Breast epithelium (tissue), 4 donors: ENCODE measurements at places on chromosomes 6 and 20.

GRCh38 chr6:136070815-136071214 is 179.3 kb downstream of the MTFR2 start:
- no peaks in the 10 kb centered on the region for H3K27me3 ChIP-seq
- no peaks in the 10 kb centered on the region for H3K4me1 ChIP-seq
- no peak overlapping the region for H3K27ac ChIP-seq
- H3K4me3 ChIP-seq = no peak overlapping the region

DNA sequence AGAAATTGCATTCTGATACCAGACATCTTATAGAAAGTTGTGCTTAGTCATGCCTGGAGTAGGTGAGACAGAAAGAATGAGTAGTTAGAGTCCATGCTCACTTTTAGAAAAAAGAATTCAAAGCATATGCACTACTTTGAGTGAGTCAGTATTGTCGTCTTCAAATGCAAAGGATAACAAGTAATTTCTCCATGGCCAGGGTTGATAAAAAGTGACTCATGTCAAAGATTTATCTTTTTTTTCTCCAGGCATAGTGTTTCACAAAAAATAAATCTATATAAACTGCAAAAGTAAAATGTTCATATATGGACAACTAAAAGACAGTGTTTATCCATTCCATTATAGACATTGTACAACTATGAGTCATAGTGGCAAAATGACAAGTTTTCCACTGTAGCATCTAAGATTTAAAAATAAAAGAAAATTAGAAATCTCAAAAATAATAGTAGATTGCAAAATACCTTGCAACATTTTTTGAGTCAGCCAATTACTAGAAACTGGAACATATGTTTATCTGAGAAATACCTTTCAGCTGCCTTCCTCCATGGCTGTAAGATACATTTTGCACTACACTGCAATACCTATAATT is 329.6 kb downstream of the GRIK2 start:
- H3K27me3 ChIP-seq = no peaks in the 10 kb centered on the region
- DNase-seq = no peak
- H3K4me1 ChIP-seq = no peaks in the 10 kb centered on the region
- H3K4me3 ChIP-seq = no peak overlapping the region
- no peak overlapping the region for H3K27ac ChIP-seq

- H3K4me3 ChIP-seq = no peak overlapping the region
- no peaks in the 10 kb centered on the region for H3K4me1 ChIP-seq
- no peak overlapping the region for H3K27ac ChIP-seq
- H3K36me3 ChIP-seq = no peaks in the 10 kb centered on the region
- no peak for DNase-seq
- no peaks in the 10 kb centered on the region for H3K27me3 ChIP-seq
Measured at GRCh38 chr6:154878871-154879491, 116.1 kb upstream of the TIAM2 start.

- no peaks in the 10 kb centered on the region for H3K4me1 ChIP-seq
- no peaks in the 10 kb centered on the region for H3K36me3 ChIP-seq
- no peak for DNase-seq
- H3K27ac ChIP-seq = no peak overlapping the region
Measured at GRCh38 chr6:126812651-126813050, 305.8 kb upstream of the RSPO3 start.

DNA sequence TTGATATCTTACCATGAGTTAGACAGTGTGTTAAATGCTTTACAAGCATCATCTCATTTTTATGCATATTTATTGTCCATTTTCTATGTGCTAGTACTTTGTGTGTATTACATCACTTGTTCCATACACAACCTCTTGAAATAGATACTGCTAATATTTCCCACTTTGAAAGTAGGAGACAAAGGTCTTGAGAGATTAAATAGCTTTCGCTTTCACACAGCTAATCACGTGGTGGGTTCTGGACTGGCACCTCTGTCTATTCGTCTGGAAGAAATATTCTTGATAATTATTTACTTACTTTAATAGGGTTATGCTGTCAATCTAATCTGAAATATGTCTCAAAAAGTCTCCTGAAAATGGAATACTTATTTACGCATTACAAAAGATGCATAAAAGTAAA is 30.2 kb downstream of the EPHA7 start:
- DNase-seq = no peak
- no peaks in the 10 kb centered on the region for H3K36me3 ChIP-seq
- H3K4me3 ChIP-seq = no peak overlapping the region
- H3K27me3 ChIP-seq = no peaks in the 10 kb centered on the region
- H3K27ac ChIP-seq = no peak overlapping the region

- no peaks in the 10 kb centered on the region for H3K27me3 ChIP-seq
- H3K4me3 ChIP-seq = no peak overlapping the region
- no peak for DNase-seq
- peaks cover 11% of the 10 kb centered on the region for H3K36me3 ChIP-seq
- no peak overlapping the region for H3K27ac ChIP-seq
Measured at GRCh38 chr20:32158351-32158750, 48.8 kb downstream of the TM9SF4 start.

DNA sequence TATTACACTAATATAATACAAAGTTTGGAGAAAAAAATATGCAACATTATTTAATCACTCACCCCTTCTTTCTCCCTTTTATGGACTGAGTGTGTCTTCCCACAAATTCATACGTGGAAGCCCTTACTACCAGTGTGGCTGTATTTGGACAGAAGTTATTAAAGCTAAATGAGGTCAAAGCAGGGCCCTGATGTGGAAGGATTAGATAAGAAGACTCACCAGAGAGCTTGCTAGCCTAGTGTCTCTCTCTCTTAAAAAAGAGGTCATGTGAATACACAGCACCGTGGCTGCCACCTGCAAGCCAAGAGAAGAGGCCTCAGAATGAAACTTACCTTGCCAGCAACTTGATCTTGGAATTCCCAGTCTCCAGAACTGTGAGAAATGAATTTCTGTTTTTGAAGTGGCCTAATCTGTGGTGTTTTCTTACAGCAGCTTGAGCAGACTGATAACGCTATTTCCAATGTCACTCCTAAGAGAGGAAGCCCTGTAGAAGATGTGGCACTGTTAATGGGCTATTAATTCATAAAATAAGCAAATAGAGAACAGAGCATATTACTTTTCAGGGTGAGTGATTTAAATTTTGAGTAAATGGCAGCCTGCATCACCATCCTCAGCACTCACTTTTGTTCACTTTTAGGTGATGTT is 233.4 kb downstream of the TBC1D7 start:
- H3K36me3 ChIP-seq = no peaks in the 10 kb centered on the region
- H3K4me1 ChIP-seq = no peaks in the 10 kb centered on the region
- DNase-seq = no peak
- no peak overlapping the region for H3K4me3 ChIP-seq
- H3K27ac ChIP-seq = no peak overlapping the region

GRCh38 chr20:51381557-51381956 is 161.0 kb downstream of the NFATC2 start:
- no peaks in the 10 kb centered on the region for H3K27me3 ChIP-seq
- DNase-seq = no peak
- no peaks in the 10 kb centered on the region for H3K36me3 ChIP-seq
- H3K4me3 ChIP-seq = no peak overlapping the region
- H3K27ac ChIP-seq = no peak overlapping the region
- no peaks in the 10 kb centered on the region for H3K4me1 ChIP-seq

DNA sequence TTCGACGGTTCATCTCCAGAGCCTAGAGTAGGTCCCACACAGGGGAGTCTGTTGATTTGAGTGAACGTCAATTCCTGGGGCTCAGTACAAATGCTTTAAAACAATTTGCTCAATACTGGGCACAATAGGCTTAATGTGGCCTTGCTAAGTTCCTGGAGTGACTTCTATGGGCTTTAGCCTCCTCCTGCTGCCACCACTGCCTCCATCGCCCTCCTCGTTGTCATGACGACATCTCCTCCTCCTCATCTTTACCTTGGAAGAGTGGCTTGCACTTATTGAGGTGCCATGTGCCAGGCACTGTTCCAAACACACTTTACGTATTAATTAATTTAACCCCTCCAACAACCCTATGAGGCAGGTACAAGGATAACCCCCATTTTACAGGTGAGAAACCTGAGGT is 11.8 kb upstream of the ZMYND8 start:
- no peaks in the 10 kb centered on the region for H3K36me3 ChIP-seq
- no peak overlapping the region for H3K27ac ChIP-seq
- no peaks in the 10 kb centered on the region for H3K4me1 ChIP-seq
- H3K27me3 ChIP-seq = no peaks in the 10 kb centered on the region
- no peak for DNase-seq

DNA sequence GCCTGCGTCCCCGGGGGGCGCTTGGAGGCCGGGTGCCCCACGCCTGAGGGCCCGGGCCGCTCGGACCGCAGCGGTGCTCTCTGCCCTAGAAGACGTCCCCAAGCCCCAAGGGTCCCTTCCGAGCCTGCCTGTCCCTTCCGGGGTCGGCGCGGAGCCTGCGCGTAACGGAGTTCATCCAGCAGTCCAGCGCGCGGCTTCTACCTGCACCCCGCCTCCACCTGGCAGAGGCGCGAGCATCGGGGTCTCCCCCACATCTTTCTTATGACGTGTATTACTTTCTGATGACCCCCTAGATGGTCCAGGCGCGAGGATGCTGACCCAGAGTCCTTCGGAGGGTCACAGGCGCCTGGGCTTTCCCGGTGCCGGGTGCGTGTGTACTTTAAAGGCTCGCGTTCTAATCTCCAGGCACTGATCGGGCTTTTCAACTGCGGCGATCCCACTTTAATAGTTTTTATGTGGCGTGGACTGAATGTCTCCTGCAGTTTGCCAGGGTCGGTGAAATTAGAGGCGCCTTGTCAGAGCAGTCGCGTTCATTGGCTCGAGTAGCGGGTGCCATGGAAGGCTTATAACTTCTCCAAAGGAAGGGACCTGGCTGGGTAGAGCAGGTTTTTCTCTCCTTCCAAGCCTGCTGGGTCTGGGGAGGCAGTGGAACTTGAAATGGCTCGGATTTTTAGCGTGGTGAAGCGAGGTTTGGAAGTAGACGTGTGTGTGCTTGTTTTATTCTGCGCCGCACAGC is 912 bp downstream of the EYA4 start:
- no peak for DNase-seq
- no peaks in the 10 kb centered on the region for H3K36me3 ChIP-seq
- H3K27me3 ChIP-seq = peaks cover 64% of the 10 kb centered on the region
- H3K27ac ChIP-seq = no peak overlapping the region

DNA sequence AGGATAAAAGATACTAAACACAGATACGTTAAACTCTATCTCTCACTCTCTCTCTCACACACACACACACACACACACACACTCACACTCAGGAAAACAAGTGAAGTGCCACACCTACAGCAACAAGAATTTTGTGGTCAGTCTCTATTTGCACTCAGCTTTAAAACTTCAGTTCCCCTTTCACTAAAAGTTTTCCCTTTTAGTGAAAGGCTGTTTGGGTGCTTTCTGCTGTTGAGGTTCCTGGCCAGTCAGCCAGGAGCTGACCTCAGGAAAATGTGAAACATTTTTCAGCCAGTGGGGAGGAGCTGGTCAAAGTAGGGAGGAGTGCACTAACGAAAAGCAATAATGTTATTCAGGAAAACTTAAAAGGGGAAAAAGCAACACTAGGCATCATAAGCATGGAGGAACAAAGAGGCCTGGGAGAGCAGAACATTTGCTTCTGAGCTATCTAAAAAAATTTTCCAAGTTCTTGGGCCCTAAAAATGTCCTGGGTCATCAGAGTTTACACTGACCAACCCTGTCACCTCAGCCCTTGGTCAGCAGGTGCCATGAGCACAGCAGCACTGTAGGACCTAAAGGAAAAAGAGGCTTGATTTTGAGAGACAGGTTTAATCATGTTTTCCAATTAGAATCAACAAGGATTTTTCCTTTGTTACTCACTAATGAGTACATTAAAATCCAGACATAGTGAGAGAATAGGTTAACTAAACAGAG is 30.7 kb upstream of the NT5E start:
- H3K36me3 ChIP-seq = no peaks in the 10 kb centered on the region
- DNase-seq = no peak
- H3K4me1 ChIP-seq = no peaks in the 10 kb centered on the region
- no peaks in the 10 kb centered on the region for H3K27me3 ChIP-seq

GRCh38 chr20:22597303-22597702 is 12.9 kb upstream of the FOXA2 start:
- no peaks in the 10 kb centered on the region for H3K27me3 ChIP-seq
- no peaks in the 10 kb centered on the region for H3K4me1 ChIP-seq
- no peak overlapping the region for H3K4me3 ChIP-seq
- no peak for DNase-seq

DNA sequence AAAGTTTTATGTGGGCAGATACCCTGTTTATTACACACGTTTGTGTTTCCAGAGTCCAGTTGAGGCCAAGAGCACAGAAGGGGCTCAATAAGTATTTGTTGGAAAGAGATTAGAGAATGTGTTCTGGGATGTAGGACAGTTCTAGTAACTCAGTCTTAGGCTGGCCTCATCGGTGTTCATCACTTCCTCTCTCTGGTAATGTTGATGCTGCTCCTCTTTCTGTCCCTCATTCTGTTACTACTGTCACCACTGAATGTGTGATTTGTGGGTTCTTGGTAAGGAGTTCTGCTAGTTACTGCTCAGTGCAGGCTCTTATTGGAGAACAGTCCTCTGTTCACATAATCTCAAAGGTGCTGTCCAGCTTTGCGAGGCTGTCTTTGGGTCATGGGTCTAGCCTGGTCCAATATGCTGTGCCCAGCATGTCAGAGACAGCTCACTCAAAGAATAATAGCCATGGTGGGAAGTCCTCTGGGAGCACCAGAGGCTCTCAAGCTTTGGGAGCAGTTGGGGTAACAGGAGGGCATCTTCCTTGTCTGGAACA is 1.3 kb downstream of the RFPL4B start:
- no peak overlapping the region for H3K27ac ChIP-seq
- H3K4me1 ChIP-seq = no peaks in the 10 kb centered on the region
- H3K4me3 ChIP-seq = no peak overlapping the region
- DNase-seq = no peak
- no peaks in the 10 kb centered on the region for H3K27me3 ChIP-seq

DNA sequence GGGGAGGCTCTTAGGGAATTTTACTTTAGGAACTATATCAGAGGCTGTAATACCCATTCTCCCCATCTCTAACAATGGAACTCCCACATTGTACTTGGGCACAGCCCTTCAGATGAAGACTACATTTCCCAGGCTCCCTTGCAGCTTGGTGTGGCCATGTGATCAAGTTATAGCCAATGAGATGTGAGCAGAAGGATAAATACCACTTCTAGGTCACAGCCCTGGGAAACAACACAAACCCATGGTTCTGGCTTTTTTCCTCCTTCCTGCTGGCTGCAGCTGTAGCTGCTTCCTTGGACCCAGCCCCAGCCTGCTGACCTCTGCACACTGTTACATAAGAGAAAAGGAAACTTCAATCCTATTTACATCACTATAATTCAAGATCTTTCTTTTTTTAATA is 445.9 kb upstream of the JARID2 start:
- no peak overlapping the region for H3K27ac ChIP-seq
- H3K4me3 ChIP-seq = no peak overlapping the region
- peaks cover 8% of the 10 kb centered on the region for H3K4me1 ChIP-seq
- DNase-seq = no peak
- no peaks in the 10 kb centered on the region for H3K36me3 ChIP-seq
